ENCODE measurements at places on chromosomes 2 and 18.
A peak's percentile ranks its signal among the peaks of the same experiment; 100 is the strongest.

GRCh38 chr18:51525453-51526225 lies 328.2 kb upstream of the MEX3C start:
- no peak for DNase-seq

DNA sequence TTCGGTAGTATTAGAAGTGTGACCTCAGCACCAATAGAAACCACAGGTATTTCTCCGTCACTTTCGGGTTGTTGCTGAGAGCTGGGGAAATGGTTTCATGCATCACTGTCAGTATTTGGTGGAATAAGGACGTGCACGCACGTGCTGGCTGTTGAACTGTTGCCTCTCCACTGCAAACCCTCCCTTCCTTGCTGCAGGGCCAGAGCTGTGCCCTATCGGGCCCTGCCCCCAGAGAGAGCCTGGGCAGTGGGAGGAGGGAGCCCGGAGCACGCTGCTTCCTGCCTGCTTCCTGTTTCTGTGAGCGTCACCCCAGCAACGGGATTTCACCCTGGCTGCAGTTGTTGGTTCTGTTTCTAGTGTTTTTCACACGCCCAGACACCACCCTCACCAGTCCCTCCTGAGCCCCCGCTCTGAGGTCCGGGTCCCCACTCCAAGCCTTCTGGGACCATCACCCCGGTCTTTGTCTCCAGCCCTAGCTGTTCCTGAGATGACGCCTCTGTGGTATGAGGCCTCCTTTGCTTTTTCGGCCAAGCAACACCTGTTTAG lies 47.4 kb downstream of the LRRFIP1 start:
- peak; percentile 39 for DNase-seq

DNA sequence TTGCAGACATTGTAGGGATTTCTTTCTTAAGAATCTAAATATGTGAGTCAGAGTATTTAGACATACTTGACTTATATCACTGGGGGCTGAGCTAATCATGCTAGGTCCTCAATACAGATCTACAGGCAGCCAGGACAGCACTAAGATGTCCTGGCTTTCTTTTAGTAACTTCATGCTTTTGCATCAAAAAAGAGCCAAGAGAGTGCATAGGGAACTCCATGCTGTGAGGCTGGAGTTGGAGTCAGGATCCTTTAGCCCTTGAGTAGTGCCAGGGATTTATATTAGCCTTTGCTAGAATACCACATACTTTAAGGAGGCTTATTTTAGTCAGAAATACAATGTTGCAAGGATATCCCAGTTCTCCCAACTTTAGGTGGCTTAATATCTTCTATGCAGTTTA lies 289.7 kb downstream of the CCDC85A start:
- DNase-seq = no peak

DNA sequence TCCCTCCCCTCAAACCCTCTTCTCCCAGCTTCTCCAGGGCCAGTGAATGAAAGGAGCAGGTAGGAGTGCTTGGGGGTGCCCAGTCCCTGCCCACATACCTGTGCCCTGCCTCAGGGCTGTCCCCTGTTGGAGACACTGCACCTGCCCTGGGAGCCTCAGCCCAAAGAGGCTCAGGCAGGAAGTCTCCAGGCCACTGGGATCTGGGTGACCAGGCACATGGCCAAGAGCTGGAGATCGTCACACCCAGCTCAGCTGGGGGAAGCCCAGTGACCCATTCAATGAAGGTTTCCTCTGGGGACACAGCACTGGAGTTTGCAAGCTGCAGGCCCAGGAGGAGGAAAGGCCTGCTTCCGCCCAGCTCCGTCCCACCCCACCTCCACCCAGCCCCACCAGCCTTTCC lies 156.4 kb downstream of the ZFP36L2 start:
- no peak for DNase-seq

DNA sequence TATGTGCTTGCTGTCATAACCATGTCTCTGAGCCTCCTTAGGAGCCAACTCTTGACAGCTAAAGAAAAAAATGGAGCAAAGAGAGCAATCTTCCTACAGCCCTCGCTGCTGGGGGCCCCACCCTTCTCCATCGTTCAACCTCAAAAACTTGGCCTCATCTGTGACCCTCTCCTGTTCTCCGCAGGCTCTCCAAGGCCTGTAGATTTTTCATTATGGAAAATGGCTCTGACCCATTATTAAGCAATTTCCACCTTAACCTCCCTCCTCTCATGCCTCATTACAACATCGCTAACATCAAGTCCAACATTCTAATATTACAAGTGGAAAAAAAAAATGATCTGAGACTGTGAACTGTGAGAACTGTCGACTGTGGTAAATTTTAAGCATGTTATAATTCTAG lies 98.7 kb downstream of the SLC8A1 start:
- no peak for DNase-seq

- DNase-seq = no peak
Measured at GRCh38 chr2:37854676-37855282, 70.3 kb upstream of the RMDN2 start.

DNA sequence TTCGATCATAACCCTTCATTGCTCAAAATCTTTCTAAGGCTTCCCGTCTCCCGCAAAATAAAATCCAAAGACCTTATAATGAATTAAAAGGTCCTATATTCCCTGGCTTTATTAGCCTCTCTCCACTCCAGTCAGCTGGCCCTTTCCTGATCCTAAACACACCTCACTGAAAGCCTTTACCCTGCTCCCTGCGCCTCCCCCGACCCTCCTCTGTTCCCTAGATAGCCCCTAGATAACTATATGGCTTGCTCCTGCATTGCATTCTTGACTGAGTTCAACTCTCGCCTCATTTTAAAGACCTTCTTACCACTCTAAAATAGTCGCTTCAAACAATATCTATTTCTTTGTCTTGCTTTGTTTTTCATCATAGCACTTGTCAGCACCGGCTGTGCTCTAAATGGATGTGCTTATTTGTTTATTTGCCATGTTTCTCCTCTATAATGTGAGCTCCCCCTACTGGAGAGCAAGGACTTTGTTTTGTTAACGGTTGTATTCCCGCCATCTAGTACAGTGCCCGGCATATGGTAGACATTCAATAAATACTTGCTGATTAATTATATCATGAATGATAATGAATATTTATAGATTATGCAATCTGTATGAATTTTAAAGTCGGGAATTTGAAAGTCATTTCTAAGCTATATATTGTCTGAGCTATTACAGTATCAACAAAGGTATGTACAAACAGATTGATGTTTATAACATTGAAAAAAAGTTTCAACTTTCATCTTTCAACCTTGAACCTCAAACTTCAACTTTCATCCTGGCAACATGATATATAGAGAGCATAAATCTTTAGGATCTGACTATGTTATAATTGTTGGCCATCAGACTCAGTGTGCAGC lies 32.4 kb upstream of the VIT start:
- DNase-seq = no peak

GRCh38 chr2:125516496-125517109 lies 1139.4 kb upstream of the GYPC start:
- DNase-seq = no peak

- no peak for DNase-seq
Measured at GRCh38 chr2:83595926-83596325, 863.2 kb downstream of the SUCLG1 start.

DNA sequence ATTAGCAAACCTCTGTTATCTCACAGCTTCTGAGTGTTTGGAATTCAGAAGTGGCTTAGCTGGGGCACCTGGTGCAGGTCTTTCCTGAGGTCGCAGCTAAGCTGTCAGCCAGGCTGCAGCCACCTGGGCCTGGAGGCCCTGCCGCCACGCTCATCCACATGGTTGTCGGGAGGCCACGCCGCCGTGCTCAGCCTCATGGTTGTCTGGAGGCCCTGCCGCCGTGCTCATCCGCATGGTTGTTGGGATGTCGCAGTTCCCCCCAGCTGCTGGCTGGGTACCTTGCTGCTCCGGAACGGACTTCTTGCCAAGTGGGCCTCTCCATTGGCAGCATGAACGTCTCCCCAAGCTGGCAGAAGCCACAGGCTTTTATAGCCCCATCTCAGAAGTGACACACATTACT lies 24.3 kb upstream of the MPPE1 start:
- no peak for DNase-seq

DNA sequence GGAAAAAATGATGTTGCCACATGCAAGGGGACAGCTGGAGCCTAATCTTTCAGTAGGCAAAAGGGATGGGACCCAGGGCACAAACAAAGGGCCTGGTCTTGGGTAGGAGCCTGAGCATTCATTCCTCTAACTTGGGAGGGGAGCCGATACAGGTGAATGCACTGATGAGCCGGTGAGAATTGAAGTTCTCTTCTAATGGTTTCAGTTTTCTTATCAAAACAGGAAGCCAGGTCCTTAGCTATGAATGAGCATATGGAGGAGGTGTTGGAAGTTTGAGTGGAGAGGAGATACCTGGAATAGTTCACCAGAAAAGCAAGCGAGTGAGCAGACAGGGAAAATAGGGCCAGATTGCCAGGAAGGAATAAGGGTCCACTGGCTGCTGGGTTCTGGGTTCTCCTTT lies 10.1 kb downstream of the DPP4 start:
- DNase-seq = no peak

GRCh38 chr2:236238751-236239150 lies 25.5 kb downstream of the ASB18 start:
- DNase-seq = no peak

GRCh38 chr2:214481204-214481603 lies 70.3 kb downstream of the VWC2L start:
- DNase-seq = no peak

DNA sequence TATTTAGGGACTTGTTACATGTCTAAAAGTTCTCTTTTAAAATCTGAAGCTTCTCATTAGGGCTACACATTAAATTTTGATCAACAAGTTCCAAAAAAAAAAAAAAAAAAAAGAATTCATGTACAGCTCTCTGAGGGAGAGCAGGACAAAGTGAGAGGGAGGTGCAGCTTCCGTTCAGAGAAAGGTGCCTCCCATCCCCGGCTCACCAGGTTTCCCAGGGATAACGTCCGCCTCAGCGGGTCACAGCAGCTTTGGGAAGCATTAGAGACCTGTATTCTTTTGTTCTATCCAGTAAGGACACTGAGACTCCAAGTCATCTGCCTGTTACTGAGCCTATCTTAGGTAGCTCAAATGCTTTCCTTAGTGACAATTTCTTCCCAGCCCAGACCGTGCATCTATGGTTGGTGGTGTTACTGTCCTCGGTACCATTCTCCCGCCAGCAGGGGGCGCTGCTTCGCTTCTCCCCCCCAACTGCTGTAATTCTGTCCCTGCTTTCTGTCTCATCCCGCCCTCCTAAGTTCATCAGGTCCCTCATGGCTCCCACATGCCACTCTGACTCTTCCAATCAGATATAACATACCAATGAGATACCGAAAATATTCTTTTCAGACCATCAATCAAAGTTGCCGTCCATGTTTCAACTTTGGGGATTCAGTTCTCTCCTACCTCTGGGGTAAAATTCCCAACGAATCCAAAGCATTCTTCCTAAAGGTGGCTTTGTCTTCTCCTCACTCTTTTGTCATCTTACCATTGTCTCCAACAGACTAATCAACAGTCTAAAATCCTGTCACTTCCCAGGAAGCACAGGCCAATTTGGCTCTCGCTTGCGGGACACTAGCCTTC lies 466.5 kb downstream of the METTL4 start:
- peak; percentile 1 for DNase-seq

DNA sequence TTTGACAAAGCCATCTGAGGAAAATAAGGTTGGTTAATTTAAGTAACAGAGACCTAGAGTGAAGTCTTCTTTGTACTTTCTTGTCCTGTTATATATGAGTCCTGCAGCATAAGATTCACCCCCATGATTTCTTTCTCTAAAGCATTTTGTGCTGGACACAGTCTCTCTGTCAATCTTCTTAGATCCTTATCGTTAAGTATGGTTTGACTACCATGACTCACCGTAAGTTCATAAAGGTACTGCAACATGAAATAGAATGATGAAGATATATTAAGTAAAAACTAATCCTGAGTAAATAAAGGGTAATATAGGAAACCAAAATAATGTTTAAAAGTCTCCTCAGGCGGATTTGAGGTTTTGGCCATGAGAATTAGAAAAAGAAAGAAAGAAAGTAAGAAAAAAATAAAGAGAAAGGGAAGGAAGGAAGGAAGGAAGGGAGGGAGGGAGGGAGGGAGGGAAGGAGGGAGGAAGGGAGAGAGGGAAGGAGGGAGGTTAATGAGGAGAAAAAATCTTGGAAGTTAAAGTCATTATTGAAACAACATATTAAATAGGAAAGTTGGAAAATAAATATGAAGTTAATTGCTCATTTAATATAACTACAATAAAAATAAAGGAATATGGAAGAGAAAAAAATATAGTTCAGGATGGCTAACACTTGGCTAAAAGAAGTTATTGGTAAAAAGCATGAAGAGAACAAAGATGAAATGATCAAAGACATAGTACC lies 980.3 kb upstream of the CDH2 start:
- DNase-seq = no peak

DNA sequence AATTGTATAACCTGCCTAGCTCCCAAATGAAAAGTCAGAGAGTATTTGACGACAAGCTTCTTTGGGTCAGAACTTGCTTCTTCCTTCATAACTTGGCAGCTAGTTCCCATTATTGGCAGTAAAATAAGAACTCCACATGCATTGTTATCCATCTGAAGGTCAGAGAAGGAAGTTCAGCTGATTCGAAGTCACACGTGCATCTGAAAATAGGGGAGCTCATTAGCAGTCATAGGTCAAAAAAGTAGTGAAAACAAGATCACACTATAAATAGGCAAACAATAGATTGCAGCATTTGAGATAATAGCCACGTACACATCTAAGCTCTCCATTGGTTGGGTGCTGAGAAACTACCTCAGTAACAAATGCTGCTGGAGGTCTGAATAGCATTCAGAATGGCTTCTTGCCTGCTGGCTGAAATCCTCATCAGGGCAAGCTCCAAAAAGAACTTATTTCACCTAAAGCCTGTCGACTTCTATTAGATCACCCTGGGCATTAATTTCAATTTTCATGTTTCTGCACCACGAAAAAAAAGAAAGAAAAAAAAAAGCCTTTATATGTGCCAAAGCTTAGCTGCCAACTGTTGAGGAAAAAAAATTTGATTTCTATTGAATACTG lies 1492.9 kb upstream of the CELF4 start:
- no peak for DNase-seq

- no peak for DNase-seq
Measured at GRCh38 chr2:10557506-10558265, 109.6 kb upstream of the ODC1 start.

- no peak for DNase-seq
Measured at GRCh38 chr2:202094426-202094986, 21.5 kb downstream of the KIAA2012 start.

- DNase-seq = no peak
Measured at GRCh38 chr2:70282439-70282838, 11.1 kb downstream of the SNRPG start.

GRCh38 chr2:236592821-236593220 lies 23.2 kb downstream of the ACKR3 start:
- no peak for DNase-seq
